ENCODE measurements at places on chromosomes 6 and 20. TPM values are rescaled to one million over a fixed set of nuclear protein-coding genes. Genes with fewer than 3 reads are reported as not detected.

SASH1 gene
- total RNA-seq = 60.2 TPM

TAAR8 gene
- not detected for total RNA-seq

CFB gene
- total RNA-seq = 32.9 TPM

- DNase-seq = peak; percentile 36
Observed at GRCh38 chr6:42316981-42317380, 99.3 kb upstream of the MRPS10 start.

GRCh38 chr20:5148581-5148980, 21.8 kb downstream of the CDS2 start:
- DNase-seq = no peak

DNA sequence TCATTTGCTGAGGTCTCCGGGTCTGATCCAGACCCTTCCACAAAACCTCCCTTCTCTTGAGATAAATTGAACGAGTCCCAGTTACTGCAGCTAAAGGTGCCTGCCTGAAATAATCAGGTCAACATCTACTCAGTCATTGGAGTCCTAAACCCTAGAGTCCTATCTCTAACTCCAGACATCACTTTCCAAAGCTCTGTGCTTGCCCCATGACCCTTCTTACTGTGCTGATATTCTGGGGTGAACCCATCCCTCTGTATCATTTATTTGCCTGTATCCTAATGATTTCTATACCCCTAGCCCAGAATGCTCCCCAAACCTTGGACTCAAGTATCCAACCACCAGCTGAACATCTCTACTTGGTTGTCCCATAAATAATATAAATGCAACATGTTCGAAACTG, 35.7 kb downstream of the CD83 start:
- no peak for DNase-seq

DNA sequence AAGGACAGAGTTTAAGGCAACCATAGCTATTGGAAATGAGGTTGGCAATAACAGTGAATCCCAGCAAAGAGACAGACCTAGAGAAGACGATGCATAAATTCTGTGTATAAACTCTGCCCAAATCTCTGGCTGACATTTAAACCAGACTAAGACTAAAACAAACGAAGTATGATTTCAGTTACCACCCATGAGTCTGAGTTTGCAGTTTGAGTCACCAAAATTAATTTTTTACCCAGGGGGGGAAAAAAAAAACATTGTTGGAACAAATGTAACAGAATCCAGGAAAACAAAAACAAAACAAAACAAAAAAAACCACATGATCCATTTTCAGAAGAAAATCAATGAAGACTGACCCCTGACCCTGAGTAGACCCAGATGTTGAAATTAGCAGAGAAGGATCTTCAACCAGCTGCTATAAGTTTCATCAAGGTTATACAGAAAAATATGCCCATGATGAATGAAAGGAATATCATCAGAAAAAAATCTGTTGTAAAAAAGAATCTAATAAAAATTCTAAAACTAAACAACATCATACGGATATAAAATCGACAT, 190.8 kb downstream of the GMDS start:
- DNase-seq = no peak

DNA sequence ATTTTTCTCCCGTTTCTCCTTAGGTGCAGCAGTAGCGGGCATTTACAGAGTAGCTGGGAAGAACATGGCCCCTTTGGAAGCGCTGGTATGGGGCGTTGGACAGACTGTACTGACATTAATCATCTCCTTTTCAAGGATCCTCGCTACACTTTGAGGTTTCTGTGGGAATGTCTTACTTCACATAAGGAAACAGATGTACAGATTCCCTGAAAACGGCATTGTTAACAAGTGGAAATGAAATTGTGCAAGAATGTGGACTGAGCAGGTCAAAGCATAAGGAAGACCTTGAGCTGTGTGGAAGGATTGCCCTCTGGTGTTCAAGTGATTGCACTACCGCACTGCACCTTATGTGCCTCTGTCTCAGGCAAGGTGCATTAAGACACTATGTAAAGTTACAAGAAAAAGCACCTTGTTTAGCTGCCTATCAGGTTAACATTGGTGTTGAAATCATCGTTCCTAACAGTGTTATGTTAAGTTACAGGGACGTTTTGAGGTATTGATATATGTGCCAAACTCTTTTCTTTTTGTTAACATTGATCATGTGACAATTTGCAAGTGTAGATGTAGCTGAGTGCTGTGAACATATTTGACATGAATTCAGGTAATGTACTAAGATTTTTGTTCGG, 38.0 kb downstream of the TMEM170B start:
- DNase-seq = peak; percentile 81

DNA sequence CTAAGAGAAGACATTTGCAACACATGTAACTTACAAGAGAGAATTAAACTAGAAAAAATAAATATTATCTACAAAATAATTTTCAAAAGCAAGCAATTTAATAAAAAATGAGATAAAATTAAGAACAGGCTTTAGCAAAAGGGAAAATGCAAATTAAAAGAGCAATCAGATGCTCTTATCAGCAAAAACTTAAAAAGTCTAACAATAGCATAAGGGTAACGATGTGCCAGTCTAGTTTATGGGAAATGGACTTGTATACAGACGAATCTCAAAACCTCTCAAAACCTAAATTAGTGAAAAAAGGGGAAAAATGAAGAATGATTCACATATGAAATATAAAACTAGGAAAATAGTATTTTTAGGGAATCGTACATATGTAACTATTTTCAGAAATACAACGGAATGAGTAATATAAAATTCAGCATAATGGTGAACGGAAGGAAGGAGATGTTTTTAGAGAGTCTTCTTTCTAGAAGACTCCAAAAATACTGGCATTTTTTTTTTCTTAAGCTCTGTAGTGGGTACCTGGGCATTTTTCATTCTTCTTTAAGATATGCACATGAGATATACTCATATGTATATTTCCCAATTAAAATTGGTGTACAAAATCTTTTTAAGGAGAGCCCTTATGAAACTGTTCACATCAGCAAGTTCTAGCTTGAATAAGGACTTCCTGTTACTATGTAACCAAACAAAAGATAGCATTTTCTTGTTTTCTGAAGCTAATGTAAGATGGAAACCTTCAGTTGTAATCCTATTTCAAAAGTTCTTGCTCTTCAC, 927 bp upstream of the MANEA start:
- DNase-seq = peak; percentile 25

DNA sequence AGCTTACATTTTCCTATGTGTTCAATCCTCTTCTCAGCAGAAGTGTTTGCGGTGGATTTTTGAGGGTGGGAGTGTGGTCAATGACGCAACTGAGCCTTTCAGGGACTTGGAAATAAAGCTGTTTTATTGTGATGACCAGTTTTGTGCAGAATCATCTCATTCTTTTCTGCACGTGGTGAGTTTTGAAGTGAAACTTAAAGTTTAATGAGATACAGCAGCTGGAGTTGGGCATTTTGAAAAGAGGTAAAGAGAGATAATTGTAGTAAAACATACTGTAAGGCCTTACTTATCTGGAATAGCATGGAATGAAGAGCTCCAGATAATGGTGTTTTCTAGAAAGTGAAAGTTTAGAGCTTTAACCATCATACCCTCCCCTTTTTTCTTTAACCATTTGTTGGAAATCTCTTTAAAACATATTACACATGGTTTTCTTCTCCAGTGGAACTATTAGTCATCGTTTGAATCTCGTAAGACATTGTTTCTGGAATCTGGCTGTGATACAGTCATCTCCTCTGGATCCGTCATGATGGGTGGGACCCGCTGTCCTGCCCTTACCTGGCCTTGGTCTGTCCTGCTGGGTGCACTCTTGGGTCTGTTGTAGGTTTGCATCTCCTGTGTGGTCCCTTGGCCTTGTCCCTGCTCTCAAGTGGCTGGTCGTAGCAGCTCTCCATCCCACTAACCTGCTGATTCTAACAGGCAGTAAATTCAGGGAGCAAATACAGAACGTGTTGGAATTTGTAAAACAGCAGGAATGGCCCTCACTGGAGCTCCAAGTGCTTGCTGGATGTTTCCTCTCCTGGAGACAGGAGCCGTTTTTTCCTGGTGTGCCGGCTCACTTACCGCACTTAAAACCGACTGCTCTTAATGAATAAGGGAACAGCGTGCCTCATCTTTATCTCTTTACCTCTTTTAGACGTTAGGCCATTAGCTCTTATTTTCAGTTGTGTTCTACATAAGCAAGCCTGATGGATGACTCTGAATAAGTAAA, 29.8 kb downstream of the UST start:
- DNase-seq = peak; percentile 85

- DNase-seq = no peak
Observed at GRCh38 chr6:126199466-126199865, 140.4 kb upstream of the CENPW start.

DNA sequence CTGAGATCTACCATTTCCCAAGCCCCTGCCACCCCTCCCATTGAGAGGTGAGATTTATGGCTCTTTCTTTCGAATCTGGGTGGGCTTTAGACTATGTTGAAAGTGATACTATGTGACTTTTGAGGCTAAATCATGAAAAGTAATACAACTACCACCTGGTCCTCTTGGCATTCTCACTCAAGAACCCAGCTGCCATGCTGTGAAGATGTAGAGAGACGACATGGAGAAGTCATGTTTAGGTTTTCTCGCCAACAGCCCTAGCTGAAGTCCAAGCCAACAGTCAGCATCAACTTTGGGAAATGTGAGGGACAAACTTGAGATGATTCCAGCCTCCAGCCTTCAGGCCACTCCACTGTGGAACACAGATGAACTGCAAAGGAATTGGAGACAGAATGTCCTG, 108.7 kb downstream of the SCP2D1 start:
- no peak for DNase-seq

DNA sequence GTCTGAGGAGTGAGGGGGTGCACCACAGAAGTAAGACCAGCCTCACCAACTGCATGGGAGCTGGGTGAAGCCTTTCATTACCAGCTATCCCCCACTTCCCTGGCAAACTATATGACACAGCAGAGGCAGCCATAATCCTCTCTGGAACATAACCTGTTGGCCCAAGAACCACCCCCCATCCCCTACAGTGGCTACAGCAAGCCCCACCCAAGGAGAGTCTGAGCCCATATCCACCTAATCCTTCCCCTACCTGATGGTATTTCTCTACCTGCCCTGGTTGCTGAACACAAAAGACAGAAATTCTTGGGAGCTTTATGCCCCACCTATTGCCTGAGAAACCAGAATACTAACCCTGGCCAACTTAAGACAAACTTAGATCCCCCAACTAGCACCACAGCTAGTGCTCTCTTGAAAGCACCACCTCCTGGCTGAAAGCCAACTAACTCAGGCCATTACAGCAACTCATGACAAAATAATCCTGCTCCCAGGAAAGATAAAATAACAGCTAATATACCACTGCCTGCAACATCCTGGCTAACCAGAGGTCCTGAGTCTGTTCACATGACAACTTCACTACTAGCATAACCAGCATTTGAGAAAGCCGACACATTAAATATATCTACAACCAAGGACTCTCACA, 11.2 kb downstream of the RNGTT start:
- peak; percentile 13 for DNase-seq

DNA sequence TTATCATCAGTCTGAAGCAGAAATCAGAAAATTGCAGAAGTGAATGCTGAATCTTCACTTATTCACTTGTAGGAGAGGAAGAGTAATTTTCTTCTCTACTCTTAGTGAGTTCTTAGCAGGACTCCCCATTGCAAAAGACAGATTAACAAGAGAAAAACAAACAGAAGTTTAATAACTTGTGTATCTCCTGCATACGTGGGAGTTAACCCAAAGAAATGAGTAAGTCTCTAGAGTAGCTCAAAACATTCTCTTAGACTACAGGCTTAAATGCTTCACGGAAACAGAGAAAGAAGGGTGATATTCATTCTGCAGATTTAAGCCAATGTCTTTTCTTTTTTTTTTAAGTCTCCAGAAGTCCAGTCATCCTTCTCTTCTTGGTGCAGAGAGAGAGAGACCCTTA, 97.9 kb upstream of the TMEM181 start:
- no peak for DNase-seq
